ENCODE measurements at places on chromosomes 12 and 14.

GRCh38 chr12:28793581-28794151 lies 355.4 kb upstream of the FAR2 start:
- DNase-seq: no peak

DNA sequence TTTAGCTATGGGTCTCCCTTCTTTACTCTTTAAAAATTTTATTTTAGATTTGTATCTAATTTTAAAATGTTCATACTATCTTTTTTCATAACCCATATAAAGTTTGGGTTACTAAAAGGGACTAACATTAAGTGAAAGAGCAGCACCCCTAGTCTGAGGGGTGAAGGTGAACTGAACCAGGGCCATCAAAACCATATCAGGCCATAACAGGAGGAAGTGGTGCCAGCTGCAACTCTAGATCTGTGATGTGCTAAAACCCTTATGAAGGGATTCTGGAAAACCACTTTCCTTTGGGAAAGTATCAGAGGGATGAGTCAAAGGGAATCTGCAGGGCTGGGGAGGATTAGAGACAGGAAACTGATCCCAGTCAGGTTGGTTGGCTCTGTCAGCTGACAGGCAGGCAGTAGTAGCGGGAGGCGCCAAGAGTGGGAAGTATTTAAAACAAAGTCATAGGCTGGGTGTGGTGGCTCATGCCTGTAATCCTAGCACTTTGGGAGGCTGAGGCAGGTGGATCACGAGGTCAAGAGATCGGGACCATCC lies 162.5 kb downstream of the PPM1H start:
- no peak for DNase-seq

GRCh38 chr14:53328841-53329240 lies 175.7 kb upstream of the DDHD1 start:
- DNase-seq: no peak

GRCh38 chr12:41724216-41724615 lies 420.5 kb downstream of the GXYLT1 start:
- DNase-seq: no peak

DNA sequence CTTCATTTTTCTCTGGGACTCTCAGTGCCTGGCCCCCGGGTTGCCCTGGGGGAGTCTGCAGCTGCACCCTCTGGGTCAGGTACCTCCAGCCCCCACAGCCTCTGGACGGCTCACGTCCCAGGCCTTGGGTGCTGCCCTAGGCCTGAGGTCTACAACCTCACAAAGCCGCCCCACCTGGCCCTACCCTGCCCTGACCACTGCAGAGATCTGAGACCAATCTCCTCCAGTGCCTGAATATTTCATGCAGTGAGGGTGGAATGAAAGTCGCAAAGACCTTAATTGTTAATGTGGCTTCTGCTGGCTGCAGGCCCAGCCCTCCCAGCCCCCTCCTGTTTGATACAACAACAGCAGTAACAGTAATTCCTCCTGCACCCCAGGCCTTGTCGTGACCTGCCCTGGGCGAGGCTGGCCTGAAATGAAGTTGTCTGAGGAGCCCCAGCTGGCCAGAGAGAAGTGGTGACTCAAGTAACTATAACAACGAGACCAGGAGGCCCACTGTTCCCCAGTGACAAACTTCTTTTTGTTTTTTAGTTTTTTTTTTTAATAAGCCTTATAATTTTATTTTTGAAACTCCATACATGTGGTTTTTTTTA lies 8.8 kb upstream of the CCDC85C start:
- DNase-seq: no peak
